ENCODE measurements at places on chromosomes 4 and X.

GRCh38 chr4:25927361-25928195 lies 13.6 kb downstream of the SMIM20 start:
- no peak for DNase-seq

DNA sequence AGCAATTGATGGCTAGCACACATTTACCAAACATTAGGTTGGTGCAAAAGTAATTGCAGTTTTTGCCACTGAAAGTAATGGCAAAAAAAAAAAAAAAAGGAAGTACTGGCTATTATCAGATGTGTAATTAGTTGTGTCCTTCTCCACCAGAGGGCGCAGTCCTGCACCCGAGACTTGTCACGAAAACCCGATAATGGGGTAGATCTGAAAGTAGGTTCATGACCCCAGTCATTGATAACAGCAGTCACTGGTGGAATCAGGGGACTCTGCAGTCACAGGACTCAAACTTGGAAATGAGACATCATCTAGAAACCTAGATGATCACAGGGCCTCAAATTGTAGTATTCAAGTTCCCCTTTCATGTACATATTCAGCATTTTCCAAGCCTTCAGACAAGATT lies 13.1 kb upstream of the ACOT9 start:
- DNase-seq, result peak; percentile 53

GRCh38 chr4:76272073-76272472 lies 20.6 kb downstream of the FAM47E start:
- no peak for DNase-seq

- DNase-seq, result no peak
Measured at GRCh38 chr4:13963601-13964000, 336.1 kb upstream of the BOD1L1 start.

Measured in stimulated activated CD4-positive, alpha-beta T cell treated with anti-CD3 and anti-CD28 coated beads, Interleukin-2, amount 100 ng/mL, for 4 hours (primary cell).